ENCODE measurements at places on chromosomes 2 and 18. TPM values are rescaled to one million over a fixed set of nuclear protein-coding genes. Genes with fewer than 3 reads are reported as not detected.

Gene CDH20
- 0.10 TPM for total RNA-seq

Gene ANKRD62
- not detected for total RNA-seq

Gene RTKN
- total RNA-seq = 0.31 TPM

Gene SOS1
- 10.0 TPM for total RNA-seq

Gene MTA3
- 13.4 TPM for total RNA-seq

Gene PAX8
- total RNA-seq = 0.31 TPM

Gene FIGN
- not detected for total RNA-seq

Gene SCN7A
- under 0.01 TPM for total RNA-seq
